ENCODE measurements at places on chromosomes 3 and 15.

- DNase-seq, result no peak
Observed at GRCh38 chr3:81816473-81817250, 55.2 kb upstream of the GBE1 start.

- no peak for DNase-seq
Observed at GRCh38 chr3:21466476-21466875, 284.5 kb downstream of the ZNF385D start.

DNA sequence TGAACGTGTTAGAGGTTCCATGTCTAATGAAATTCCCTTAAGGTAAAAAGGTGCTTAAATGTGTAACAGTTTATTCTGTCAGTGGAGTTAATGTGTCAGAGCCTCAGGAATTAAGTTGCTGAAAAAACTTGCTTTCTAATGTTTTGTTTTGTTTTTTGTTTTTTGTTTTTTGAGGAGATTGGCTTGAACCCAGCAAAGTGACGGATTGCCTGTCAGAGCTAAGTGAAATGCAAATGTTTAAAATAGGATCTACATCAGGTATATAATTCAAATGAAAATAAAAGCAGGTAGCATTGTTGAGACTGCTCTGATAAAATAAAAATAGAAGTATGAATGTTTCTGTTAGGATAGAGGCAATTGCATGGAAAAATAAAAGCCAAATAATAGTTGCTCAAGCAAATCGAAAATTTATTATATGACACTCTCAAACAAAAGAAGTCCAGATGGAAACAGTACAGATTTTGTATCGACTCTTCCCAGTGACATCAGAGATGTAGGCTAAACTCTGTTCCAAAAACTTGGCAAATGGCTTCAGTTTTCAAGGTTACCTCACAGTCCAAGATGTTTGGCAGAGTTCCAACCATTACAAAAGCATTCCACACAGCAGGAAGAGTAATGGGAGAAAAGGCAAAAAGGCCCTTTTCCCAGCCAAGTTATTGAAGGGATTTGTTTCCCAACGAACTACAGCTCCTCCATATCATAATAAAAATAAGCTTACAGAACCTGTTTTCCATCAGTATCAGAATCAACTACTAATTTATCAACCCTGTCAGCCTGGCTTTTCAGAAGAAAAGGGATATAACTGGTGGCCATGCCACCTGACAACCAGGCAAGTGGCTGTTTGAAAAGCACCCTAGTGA is 291.0 kb downstream of the TBL1XR1 start:
- DNase-seq, result no peak

GRCh38 chr15:70091726-70092463 is 5.8 kb downstream of the TLE3 start:
- DNase-seq, result no peak

- DNase-seq, result no peak
Observed at GRCh38 chr3:126913524-126913923, 69.4 kb upstream of the PLXNA1 start.

GRCh38 chr3:38560996-38561717 is 65.0 kb downstream of the EXOG start:
- DNase-seq, result no peak

- DNase-seq, result no peak
Observed at GRCh38 chr3:104951426-104951825, 415.3 kb upstream of the ALCAM start.

DNA sequence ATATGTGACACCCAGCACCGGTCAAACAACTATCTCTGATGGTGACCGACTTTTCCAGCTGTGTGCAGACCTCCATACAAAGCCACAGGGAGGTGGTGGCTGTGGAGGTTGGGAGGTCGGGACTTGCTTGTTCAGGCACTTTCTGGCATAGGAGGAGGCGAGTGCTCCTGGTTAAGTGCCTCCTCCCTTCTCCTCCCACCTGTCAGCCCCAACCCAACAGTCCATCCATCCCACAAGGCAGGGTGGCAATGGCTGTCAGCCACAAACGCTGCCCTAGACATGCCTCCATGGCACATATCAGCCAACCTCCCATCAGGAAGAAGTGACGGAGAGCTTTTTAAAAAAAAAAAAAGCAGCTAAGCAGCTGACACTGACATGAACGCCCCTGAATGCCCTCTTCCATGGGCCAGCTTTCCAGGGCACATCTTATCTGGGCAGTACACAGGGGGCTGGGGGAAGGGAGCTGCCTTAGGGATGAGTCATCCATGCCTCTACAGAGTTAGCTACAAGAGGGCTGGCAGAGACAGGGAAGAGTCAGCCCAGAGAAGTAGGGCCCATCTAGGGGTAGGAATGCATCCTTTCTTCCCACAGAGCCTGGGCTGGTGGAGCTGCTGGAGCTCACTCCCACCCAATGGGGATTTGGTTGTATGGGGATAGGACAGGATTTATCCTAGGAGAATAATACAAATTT is 41.2 kb downstream of the CCDC12 start:
- DNase-seq, result no peak

- peak; percentile 38 for DNase-seq
Observed at GRCh38 chr3:72997421-72997961, 880 bp downstream of the PPP4R2 start.

DNA sequence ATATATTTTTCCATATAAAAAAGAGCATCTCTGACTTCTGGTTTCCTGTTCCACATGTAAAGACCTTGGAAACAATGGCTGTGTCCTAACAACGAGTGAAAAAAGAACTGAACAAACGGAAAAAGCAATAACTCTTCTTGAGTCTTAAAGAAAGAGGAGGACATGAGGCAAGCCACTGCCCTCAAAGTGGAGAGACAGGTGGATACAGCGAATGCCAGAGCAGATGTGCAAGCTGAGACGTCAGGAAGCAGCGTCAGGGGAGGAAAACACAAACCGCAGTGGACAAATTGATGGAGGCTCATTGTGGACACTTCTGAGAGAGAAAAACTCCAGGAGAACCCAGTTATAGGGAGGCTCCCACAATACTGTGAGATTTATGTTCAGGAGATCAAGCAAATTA is 208.0 kb upstream of the MME start:
- DNase-seq, result no peak

GRCh38 chr3:124292329-124292728 is 300.4 kb upstream of the ROPN1 start:
- no peak for DNase-seq

- DNase-seq, result peak; percentile 73
Observed at GRCh38 chr3:58332575-58333188, at the start of gene PXK. Gene PXK, plus strand, starts transcription at chr3:58332892. Its CDS starts 97 bp downstream, at chr3:58332989.

All from T-cell (primary cell).